ENCODE measurements at places on chromosomes 7 and 10. TPM values are rescaled to one million over a fixed set of nuclear protein-coding genes. Genes with fewer than 3 reads are reported as not detected.

- no peaks in the 10 kb centered on the region for H3K36me3 ChIP-seq
- no peaks in the 10 kb centered on the region for H3K4me1 ChIP-seq
- DNase-seq, result no peak
- no peaks in the 10 kb centered on the region for H3K27me3 ChIP-seq
- no peak overlapping the region for H3K4me3 ChIP-seq
Observed at GRCh38 chr10:107011105-107011504, 153.4 kb downstream of the SORCS1 start.

DNA sequence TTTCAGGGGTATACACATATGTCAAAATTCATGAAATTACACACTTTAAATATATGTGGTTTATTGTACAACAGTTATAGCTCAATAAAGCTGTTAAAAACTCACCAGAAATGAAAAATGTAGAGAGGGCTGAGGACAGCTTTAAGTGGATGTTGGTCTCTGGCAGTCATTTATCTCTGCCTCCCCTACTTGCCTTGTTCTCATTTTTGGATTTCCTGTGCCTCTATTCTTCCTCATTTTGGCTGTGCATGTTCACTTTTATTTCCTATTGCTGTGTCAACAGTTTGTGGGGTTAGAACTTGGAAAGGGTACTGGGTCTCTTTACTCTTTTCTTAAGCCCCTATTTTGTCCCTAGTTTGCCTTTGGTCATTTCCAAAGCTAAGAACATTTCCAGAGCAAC, 18.6 kb upstream of the MEST start:
- H3K4me3 ChIP-seq, result no peak overlapping the region
- H3K27ac ChIP-seq, result no peak overlapping the region
- DNase-seq, result no peak
- peaks cover 2% of the 10 kb centered on the region for H3K27me3 ChIP-seq
- H3K4me1 ChIP-seq, result no peaks in the 10 kb centered on the region
- H3K36me3 ChIP-seq, result no peaks in the 10 kb centered on the region

Gene SDK1
- not detected for total RNA-seq

Gene MUC3A
- not detected for total RNA-seq

DNA sequence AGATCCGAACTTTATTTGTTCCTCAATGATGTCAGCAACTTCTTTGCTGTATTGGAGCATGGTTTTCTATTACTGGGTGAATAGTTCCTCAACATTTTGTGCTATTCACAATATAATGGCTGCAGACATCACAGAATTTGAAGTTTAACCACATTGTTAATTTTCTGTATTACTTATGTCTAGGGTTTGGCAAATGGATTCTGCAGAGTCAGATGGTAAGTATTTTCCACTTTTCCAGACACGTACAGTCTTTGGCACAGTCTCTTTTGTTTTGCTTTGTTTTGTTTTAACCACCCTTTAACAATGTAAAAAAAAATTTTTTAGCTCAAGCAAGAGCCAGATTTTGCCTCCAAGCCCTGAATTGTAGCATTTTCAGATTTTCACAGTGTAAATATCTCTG, 36.8 kb upstream of the FOXK1 start:
- no peak overlapping the region for H3K4me3 ChIP-seq
- H3K27ac ChIP-seq, result no peak overlapping the region
- DNase-seq, result no peak
- H3K4me1 ChIP-seq, result peaks cover 17% of the 10 kb centered on the region
- no peaks in the 10 kb centered on the region for H3K36me3 ChIP-seq

DNA sequence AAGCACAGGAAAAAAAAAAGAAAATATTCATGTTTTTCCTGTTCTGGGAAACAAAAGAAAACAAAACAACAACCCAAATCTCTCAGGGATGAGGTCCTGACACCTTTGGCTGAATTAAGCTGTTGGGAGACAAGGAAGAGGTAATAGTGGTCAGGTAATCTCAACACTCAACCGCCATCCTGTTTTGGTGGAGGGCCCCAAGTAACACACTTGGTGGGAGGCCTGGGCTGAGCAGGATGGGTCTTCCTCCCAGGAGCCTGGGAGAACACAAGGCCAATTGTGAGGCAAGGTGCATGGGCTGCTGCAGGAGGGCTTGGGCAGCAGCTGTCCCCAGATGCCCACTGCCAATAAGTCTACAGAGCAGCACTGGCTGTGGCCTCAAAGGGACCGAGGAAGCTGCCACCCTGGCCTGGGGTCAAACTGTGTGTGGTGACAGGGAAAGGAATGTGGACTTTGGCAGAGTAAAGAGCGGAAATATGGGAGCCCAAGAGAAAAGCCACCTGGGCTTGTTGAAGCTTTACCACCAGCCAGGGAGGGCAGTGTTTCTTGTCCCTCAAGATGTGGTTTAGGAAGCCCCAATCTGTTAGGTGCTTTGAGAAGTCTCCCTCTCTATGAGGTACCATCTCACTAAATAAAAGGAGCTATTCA, 93.5 kb upstream of the SLC25A13 start:
- no peaks in the 10 kb centered on the region for H3K4me1 ChIP-seq
- H3K27me3 ChIP-seq, result no peaks in the 10 kb centered on the region
- DNase-seq, result no peak
- H3K27ac ChIP-seq, result no peak overlapping the region
- no peak overlapping the region for H3K4me3 ChIP-seq
- no peaks in the 10 kb centered on the region for H3K36me3 ChIP-seq

Gene CPED1
- 0.50 TPM for total RNA-seq

- no peak overlapping the region for H3K27ac ChIP-seq
- DNase-seq, result no peak
- peaks cover 7% of the 10 kb centered on the region for H3K4me1 ChIP-seq
- peaks cover 2% of the 10 kb centered on the region for H3K27me3 ChIP-seq
- no peak overlapping the region for H3K4me3 ChIP-seq
Observed at GRCh38 chr7:135840591-135840990, 92.0 kb upstream of the FAM180A start.

- no peak overlapping the region for H3K27ac ChIP-seq
- H3K36me3 ChIP-seq, result no peaks in the 10 kb centered on the region
- no peak for DNase-seq
- peaks cover 14% of the 10 kb centered on the region for H3K4me1 ChIP-seq
Observed at GRCh38 chr10:111072232-111072631, 4.6 kb upstream of the ADRA2A start.

GRCh38 chr10:29736366-29737073, 101.7 kb upstream of the SVIL start:
- H3K4me1 ChIP-seq, result peaks cover 23% of the 10 kb centered on the region
- H3K4me3 ChIP-seq, result peak overlapping the region; percentile 58
- no peak overlapping the region for H3K27ac ChIP-seq
- DNase-seq, result peak; percentile 34

DNA sequence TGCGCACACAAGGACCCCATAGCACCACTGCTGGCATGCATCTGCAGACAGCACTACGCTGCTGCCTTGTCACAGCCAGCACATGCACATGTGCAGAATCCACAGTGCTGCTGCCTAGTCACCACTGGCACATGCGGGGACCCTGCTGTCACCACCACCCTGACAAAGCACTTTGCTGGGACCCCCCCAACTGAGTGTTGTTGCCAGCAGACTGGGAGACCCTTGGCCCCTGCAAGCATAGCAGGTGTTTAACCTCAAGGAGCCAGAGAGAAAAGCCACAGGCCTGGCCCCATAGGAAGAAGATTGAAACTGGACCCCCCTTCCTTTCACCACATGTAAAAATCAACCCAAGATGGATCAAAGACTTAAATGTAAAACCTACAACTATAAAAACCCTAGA, 211.2 kb downstream of the ITGB1 start:
- no peak overlapping the region for H3K27ac ChIP-seq
- H3K4me1 ChIP-seq, result no peaks in the 10 kb centered on the region
- H3K36me3 ChIP-seq, result peaks cover 6% of the 10 kb centered on the region
- no peaks in the 10 kb centered on the region for H3K27me3 ChIP-seq
- no peak overlapping the region for H3K4me3 ChIP-seq

Gene SFXN2
- total RNA-seq, result 5.1 TPM

Gene CALCR
- total RNA-seq, result not detected

Gene GIMAP8
- total RNA-seq, result 17.7 TPM

DNA sequence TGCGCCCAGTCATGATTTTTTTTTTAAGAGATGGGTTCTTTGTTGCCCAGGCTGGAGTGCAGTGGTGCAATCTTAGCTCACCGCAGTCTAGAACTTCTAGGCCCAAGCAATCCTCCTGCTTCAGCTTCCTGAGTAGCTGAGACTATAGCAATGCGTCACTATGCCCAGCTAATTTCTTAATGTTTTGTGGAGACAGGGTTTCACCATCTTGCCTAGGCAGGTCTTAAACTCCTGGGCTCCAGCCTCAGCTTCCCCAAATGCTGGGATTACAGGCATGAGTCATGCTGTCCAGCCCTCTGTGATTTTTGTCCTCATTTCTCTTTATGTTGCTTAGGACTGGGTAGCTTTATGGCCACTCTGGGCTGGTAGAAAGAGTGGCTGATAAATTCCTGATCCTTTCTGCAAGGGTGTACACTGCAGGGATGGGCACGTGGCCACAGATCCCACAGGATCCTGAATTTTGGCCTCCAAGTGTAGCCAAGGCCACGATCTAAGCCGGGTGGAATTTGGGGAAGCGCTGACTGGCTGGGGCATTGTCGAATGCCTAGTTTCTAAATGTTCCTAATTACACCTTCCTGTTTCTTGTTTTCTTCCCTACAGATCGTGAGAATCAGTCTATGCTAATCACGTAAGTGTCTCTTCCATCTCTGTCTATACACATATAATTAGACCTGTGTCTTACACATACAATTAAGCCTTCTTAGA, 24.1 kb upstream of the MYH16 start:
- DNase-seq, result no peak
- no peaks in the 10 kb centered on the region for H3K36me3 ChIP-seq
- no peaks in the 10 kb centered on the region for H3K4me1 ChIP-seq
- H3K27me3 ChIP-seq, result no peaks in the 10 kb centered on the region
- H3K27ac ChIP-seq, result no peak overlapping the region

Gene AS3MT
- total RNA-seq, result 0.75 TPM

Gene GLRX3
- total RNA-seq, result 39.1 TPM

DNA sequence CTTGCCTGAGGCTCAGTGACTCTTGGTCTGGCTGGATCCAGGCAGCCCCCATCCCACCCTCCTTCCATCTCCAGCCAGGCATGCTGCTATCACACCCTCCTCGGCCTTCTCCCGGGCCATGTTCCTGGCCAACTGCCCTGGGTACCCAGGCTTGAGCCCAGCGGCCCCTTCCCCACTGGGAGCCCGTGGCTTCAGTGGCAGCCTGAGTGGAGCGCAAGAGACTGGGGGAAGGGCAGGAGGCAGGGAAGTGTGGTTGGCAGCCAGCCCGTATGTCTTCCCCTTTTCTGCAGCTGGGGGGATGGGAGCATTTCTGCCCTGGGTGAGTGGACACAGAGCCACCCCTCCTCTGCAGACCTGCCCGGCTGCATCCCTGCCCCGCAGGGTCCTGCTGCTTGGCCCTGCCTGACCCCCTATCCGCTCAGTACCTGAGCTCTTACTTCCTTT, 148.5 kb downstream of the ARHGAP22 start:
- no peak for DNase-seq
- no peaks in the 10 kb centered on the region for H3K27me3 ChIP-seq
- H3K4me3 ChIP-seq, result no peak overlapping the region
- no peaks in the 10 kb centered on the region for H3K36me3 ChIP-seq
- H3K27ac ChIP-seq, result no peak overlapping the region

DNA sequence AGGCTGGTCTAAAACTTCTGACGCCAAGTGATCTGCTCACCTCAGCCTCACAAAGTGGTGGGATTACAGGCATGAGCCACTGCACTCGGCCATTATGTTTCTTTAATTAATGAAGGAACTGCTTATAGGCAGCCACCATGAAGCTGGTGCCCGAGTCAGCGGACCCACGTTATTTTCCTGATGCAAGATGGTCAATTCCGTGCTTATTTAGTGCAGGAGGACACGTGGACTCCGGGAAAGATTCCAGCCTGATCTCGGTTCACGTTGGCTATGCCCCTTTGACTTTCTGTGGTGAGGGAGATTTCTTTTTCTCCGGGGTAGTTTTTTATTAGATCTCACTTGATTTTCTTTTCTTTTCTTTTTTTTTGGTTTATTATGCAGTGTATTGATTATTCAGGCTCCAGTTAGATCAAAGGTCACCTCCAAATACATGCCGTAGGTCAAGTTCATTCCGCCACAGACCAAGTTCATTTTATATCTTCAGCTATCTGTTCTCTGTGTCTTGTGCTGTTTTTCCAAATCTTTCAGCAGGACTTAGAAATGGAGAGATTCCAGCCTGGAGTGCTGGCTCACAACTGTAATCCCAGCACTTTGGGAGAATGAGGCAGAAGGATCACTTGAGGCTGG, 8.3 kb downstream of the CAMK1D start:
- H3K27me3 ChIP-seq, result no peaks in the 10 kb centered on the region
- no peak for DNase-seq
- H3K27ac ChIP-seq, result no peak overlapping the region
- H3K36me3 ChIP-seq, result no peaks in the 10 kb centered on the region
- peaks cover 15% of the 10 kb centered on the region for H3K4me1 ChIP-seq
- H3K4me3 ChIP-seq, result no peak overlapping the region

Gene DDIT4
- total RNA-seq, result 174 TPM

DNA sequence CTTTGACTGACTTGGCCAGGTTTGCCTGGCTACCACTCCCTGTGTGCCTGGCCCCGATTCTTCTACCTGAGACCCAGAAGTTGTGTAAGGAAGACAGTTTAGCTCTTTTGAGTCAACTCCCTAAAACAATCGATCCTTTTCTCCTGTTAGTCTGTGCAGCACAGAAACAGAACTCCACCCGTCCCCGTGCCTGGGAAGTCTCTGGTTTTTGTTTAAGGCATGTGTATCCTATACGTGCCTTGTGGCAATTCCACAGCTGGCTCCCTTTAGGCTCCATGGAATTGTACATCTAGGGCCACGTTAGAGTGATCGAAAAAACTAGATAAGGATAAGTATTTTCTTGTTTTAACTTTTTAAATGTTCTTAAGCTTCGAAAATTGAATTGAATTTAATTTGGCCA, 131.6 kb downstream of the BICC1 start:
- no peak for DNase-seq
- no peaks in the 10 kb centered on the region for H3K4me1 ChIP-seq
- no peak overlapping the region for H3K27ac ChIP-seq
- H3K27me3 ChIP-seq, result no peaks in the 10 kb centered on the region
- H3K36me3 ChIP-seq, result no peaks in the 10 kb centered on the region
- no peak overlapping the region for H3K4me3 ChIP-seq

GRCh38 chr7:127962589-127963361, 68.5 kb downstream of the LRRC4 start:
- H3K36me3 ChIP-seq, result no peaks in the 10 kb centered on the region
- no peaks in the 10 kb centered on the region for H3K4me1 ChIP-seq
- DNase-seq, result no peak
- H3K27me3 ChIP-seq, result no peaks in the 10 kb centered on the region

DNA sequence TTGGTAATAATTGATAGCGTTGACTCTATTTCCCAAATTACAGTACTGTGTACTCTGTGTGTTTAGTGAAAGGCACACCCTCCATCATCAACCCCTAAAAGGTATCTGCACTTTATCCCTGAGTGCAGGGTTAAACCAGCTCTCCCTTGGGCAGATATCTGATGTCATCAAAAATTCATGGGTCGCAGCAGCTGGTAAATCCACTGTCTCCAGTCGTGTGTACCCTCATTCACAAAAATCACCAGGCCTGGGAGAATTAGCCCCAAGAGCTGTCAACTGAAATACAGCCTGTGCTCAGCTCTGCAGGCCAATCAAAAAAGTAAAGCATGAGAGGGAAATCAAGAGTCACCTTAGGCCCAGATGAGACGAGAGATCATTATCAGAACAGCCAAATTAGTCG, 103.7 kb downstream of the HIP1 start:
- no peaks in the 10 kb centered on the region for H3K36me3 ChIP-seq
- no peaks in the 10 kb centered on the region for H3K27me3 ChIP-seq
- no peak overlapping the region for H3K4me3 ChIP-seq
- peaks cover 16% of the 10 kb centered on the region for H3K4me1 ChIP-seq
- no peak overlapping the region for H3K27ac ChIP-seq
- no peak for DNase-seq

- no peaks in the 10 kb centered on the region for H3K4me1 ChIP-seq
- H3K27me3 ChIP-seq, result no peaks in the 10 kb centered on the region
- H3K36me3 ChIP-seq, result no peaks in the 10 kb centered on the region
- H3K4me3 ChIP-seq, result no peak overlapping the region
- DNase-seq, result no peak
Observed at GRCh38 chr10:83164156-83164555, 975.2 kb upstream of the GHITM start.
